AML-193 (cell line): ENCODE measurements at places on chromosomes 12 and 14.
A peak's percentile ranks its signal among the peaks of the same experiment; 100 is the strongest.

GRCh38 chr14:72651081-72651480 lies 242.8 kb downstream of the DPF3 start:
- no peak for DNase-seq

DNA sequence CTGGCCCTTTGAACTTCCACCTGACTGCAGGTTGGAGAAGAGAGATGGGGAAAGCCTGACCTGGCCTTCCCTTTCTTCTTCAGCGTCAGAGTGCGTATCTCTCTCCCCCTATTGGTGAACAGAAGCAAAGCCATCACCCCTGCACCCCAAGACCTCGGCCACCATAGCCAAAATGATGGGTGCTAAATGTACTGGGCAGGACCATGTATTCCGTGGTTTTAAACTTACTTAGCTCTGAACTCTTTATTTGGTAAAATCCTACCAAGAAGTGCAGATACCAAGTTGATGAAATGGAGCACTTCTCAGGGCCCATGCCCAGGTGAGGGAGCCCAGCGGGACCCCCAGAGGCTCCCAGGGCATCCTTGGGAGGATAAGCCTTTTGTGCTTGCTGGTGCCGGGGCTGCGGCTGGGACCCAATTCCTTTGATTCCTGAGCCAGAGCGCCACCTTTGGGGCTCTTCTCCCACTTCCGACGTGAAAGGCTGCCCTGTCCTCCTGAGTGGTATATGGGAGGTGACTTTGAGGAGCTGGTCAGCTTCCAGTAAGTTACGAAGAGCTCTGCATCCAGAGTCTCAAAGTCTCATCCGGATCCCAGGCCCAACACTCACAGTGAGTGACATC lies 9.4 kb downstream of the CCND2 start:
- DNase-seq, result no peak

GRCh38 chr14:104464907-104465306 lies 114.7 kb upstream of the C14orf180 start:
- DNase-seq, result no peak

DNA sequence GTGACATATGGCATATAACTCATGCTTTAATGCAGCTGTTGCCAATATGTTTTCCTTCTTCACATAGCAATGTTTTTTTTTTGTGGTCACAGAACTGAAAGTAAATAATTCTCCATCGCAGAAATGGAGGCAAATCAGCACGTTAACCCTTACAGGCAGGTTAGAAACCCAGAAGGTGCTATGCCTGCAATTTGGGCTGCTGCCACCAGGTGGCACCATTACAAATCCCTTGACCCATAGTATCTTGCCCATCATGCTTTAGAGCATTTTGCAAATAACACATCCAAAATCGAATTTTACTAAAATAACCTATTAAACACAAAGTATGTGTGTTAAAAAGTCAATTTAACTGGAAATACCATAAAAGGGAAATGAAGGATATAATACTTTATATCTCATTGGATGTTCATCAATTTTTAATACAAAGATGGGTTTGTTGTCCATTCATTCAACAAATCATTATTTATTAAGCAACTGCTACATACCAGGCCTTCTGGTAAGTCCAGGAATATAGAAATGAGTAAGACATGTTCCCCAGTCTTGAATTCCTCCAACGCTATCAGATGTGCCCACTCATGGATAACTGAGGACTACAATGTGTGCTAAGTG lies 340.1 kb downstream of the GLT1D1 start:
- peak; percentile 8 for DNase-seq

- no peak for DNase-seq
Observed at GRCh38 chr14:78131616-78132015, 38.6 kb upstream of the NRXN3 start.
